ENCODE measurements at places on chromosomes 1 and 21.

GRCh38 chr1:228058172-228058948, 24.1 kb upstream of the ARF1 start:
- no peak for DNase-seq

- no peak for DNase-seq
Observed at GRCh38 chr1:103218821-103219220, 110.5 kb upstream of the COL11A1 start.

DNA sequence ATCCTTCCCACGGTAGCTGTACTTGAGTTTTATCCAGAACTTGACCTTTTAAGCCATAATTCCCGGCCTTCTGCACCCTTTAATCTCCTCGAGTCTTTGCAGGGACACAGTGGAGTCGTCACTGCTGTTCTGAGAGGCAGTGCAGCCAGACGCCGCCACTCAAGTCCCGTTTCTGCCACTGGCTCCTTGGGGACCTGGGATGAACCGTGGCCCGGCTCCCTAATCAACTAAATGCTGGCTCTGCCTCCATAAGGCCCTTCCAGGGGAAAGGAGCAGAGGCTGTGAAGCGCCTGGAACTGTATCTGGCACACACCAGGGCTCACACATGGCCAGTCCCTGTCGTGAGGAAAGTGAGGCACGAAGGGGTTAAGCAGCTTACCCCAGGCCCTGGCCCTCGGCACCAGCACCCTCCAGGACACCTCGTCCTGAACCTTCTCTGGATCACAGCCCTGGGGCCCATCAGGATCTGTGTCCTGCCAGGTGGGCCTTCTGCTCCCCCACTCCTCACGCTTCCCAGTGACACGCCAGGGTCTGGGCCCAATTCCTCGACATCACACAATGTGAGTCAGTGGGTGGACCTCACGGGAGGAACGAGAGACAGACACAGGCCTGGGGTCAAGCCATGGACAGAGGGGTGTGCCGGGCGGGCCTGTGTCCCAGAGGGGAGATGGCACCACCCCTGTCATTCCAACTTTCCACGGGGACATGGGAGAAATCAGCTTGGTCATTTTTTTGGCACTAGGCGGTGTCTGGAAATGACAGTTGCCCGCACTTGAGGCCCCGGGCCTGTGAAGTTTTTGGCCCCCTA, 23.5 kb upstream of the C1orf174 start:
- no peak for DNase-seq

- DNase-seq: peak; percentile 85
Observed at GRCh38 chr1:150560011-150560438, 10.8 kb downstream of the ADAMTSL4 start.

DNA sequence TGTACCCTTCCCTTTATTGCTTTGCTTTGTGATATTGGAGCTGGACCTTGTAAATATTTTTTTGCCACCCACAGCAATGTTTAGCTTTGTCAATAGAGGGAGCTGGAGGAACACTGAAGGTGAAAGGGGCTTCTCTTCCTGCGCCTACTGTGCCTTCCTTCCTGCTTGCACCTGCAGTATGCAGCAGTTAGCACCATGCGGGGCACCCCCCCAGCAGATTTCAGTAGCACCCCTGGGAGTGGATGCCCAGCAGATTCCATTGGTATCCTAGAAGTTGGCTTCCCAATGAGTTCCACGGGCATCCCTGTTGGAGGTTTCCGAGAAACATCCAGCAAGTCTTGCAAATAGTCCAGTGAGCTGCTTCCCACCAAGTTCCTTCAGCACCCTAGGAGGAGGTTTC, 25.6 kb downstream of the S100A10 start:
- DNase-seq: peak; percentile 76

DNA sequence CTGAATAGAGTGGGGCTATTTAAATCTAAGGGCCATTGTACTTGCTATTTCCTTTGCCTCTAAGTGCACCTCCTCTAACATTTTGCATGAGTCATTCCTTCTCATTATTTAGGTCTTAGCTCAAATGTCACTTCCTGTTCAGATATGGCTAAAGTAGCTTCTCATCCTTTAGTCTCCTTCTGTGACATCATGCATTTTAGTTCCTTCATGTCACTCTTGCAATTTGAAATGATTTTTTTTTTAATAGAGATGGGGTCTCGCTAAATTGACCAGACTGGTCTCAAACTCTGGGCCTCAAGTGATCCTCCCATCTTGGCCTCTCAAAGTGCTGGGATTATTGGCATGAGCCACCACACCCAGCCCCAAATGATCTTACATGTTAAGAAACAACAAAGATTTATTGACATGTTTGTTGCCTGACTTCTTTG, 6.6 kb downstream of the TBX19 start:
- no peak for DNase-seq

GRCh38 chr1:197103300-197103699, 36.2 kb upstream of the F13B start:
- DNase-seq: no peak

DNA sequence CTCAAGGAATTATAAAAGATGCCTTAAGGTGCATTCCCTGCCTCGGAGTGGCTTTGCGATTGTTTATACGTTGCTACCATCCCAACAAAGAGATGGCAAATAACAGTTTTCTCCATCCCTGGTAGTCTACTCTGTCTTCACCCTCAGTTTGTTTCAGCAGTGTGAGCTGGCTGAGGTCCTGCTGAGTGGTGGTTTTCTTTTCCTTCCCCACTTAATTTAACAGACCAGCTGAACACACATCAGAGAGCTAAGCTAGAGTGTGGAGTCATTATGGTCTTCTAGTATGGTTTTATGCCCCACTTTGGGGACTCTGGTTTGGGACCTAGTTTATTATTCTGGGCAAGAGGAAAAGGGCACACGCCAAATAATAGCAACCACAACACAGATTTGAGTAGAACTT, 2.2 kb downstream of the PIGV start:
- no peak for DNase-seq

DNA sequence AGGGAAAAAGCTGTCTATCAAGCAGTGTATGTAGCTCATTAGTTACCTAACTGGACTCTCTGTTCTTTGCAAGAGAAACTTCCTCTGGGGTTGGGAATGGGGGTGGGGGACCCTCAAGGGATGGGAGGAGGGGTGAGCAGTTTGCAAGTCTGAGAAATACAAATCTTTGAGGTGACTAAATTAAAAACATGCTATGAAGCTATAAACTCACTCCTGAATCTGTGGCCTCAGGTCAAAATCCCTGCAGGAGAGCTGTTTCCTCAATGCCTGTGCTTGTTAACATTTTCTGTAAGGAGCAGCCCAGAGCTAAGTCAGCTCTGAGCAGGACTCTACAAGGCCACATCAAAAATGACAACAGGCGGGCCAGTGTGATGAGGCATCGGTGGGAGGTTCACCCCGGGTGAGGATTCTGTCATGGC, 32.8 kb upstream of the PTPRC start:
- DNase-seq: no peak

DNA sequence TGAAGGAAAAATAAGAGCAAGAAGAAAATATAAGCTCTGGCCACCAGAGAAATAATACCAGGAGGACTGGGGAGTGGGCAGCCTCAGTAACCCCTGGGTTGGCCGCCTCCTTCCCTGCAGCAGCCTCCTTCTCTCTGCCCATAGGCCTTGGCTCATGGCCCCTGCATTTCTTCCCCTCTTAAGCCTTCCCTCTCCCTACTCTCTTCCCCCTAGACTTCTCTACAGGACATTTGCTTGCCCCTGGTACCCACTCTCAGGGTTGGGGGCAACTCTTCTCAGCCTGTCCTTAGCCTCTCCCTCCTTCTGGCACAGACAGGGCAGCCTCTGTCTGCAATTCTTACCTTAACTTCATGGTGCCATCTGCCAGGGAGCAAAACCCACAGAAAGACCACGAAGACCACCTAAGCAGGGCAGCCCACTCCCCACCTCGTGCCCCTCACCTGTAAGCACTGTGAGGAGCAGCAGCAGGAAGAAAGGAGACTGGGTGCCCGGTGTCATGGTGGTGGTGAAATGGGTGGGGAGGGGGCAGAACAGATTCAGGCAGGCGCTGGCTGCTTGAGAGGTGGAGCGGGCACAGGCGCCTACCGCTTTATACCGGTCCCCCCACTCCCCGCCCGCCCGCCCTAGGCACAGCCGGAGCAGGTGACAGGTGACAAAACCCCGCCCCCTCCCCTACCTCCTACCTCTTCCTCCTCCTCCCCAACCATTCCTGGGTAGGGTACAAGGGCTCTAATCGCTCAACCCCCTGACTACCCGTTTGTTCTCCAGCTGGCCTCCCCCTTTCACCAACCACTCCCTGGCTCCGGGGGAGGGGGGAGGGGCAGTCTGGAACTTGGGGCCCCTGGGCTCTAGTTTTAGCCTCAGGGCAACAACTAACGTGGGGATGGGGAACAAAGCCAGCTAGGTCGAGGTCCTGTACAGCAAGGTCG, 15.1 kb downstream of the THBS3 start:
- no peak for DNase-seq

- no peak for DNase-seq
Observed at GRCh38 chr1:68157416-68157815, 74.9 kb downstream of the WLS start.

DNA sequence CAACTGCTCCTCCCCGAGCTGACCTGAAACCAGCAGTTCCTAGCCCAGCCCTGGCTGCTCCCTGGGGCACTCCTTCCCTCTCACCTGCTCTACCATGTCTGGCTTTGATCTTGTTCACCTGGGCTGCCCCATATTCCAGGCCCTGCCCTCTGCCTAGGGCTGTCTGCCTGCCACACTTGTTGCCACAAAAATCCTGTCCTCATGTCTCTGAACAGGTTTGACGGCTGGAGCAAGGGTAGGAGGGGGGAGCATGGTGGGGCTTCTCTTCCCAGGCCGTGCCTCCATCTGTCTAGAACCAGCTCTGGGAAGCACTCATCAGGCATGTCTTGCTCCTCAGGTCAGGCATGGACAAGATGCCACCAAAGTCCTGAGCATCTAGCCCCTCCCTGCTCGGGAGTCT, 44.3 kb upstream of the WNT2B start:
- DNase-seq: no peak

DNA sequence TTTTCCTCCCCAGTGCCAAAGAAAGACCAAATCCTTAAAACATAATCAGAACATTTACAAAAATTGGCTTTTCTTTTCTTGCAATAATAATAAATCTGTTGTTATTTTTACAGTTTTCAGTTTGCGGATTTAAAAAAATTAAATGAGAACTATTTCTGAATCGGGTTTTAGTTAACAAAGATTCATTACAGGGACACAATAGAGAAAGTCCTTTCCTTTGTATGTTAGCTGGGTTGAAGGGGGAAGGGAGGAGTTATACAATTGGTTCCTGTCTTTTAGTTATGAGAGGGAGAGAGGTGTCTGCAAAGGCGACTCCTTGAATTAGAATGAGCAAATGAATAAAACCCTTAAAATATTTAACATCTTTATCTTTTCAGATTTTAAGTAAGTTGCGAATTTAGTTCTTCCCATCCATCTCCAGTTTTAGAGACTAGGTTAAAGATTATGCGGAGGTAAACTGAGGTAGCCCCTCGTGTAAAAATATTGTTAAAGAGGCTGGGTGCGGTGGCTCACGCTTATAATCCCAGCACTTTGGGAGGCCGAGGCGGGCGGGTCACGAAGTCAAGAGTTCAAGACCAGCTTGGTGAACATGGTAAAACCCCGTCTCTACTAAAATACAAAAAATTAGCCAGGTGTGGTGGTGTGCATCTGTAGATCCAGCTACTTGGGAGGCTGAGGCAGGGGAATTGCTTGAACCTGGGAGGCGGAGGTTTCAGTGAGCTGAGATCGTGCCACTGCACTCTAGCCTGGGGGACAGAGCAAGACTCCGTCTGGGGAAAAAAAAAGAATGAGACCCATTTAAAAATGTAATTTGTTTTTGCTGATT, 3.9 kb downstream of the SPEN start:
- DNase-seq: no peak

DNA sequence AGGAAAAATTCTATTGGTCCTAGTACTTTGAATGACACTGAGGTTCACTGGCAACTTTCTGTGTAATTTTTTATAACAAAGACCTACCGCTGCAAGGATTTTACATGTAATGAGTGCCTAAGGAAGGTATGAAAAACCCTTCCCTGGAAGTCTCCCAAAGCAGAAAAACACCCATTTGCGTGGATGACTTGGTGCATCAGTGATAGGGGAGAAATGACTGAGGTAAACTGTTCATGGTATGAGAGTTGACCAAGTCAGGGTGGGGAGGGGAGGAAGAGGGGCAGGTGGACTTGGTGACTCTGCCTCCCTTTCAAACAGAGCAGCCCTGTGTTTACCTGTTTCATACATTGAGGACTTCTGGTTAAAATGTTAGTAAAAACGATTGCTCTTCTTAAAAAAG, 78.8 kb upstream of the IPO9 start:
- no peak for DNase-seq

DNA sequence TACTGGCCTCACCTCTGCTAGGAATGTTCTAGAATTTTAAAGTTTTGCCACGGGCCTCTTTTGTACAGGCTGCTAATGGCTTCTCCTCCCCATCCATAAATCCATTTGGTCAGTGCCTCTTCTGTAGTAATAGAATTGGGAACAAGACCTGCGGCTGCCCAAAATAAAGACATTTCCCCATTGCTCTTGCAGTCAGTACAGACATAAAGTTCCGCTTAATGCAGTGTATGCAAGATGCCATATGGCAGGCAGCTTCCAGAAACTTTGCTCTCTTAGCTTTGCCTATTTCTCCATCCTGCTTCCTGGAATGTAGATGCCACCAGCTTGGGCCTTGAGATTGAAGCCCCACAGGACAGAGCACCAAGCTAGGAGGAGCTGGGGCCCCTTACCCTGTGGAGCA, 3.7 kb upstream of the SLC2A5 start:
- no peak for DNase-seq

DNA sequence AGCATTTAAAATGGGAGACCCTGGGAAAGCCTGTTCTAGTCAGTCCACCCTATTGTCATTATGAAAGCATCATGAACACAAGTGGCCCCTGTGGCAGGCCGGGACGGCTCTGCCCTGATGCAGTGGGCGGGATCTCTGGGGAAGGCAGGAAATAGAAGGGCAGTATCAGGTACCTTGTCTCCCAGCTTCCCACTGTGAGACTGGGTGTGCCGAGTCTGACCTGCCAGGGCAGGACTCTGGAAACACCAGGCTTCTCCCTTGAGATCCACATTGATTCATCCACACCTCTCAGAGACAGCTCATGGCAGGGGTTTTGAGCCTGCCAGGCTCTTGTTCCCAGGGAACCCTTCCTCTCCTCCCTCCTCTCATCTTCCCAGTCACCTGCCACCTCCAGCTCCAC, 24.5 kb upstream of the GNPAT start:
- no peak for DNase-seq

DNA sequence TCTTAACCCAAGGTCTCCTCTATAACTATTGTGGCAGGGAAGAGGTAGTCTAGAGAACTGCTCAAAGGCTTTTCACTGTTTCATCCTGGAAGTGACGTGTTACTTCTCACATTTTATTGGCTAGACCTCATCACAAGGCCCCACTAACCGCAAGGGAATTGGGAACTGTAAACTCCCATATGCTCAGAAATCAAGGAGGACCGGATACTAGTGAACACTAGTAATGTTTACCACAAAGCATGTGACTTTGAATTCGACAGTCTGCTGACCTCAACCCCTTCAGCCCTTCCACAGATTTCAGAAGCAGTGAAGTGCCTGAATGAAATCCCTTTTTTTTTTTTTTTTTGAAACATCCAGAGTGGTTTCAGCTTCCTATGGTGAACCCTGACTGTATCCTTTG, 3.4 kb upstream of the EEIG2 start:
- no peak for DNase-seq
